ENCODE measurements at places on chromosomes 3 and 15.

DNA sequence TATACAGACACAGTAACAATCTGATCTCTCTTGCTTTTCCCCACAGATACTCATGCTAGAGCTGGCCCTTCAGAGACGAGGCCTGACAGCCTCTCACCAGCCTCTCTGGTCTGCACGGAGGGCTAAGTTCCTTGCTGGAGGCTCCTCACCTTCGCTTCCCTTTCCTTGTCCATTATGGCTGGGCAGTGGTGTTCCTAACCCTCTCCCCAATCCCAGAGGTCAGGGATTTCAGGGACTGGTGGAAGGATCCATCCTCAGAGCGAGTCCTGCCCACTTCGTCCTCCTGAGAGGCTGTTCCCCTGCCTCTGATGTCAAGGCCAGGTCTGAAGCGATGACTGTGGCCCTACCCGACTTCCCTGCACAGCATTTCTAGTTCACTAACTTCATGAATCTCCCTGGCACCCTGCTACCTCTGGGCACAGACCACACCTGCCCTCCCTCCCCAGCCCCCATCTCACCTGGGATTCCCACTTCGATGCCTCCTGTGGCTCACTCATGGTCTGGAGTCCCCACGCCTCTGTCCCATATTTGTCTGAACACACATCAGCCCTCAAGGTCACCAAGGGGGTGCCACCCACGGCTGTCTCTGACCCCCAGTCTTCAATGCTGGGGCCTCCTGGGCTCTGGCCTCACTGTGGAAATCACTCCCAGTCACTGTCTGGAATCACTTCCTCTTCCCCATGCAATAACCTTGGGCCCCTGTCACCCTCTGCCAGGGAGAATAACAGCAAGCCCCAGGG is 124.9 kb upstream of the PRR20G start:
- no peak for DNase-seq

DNA sequence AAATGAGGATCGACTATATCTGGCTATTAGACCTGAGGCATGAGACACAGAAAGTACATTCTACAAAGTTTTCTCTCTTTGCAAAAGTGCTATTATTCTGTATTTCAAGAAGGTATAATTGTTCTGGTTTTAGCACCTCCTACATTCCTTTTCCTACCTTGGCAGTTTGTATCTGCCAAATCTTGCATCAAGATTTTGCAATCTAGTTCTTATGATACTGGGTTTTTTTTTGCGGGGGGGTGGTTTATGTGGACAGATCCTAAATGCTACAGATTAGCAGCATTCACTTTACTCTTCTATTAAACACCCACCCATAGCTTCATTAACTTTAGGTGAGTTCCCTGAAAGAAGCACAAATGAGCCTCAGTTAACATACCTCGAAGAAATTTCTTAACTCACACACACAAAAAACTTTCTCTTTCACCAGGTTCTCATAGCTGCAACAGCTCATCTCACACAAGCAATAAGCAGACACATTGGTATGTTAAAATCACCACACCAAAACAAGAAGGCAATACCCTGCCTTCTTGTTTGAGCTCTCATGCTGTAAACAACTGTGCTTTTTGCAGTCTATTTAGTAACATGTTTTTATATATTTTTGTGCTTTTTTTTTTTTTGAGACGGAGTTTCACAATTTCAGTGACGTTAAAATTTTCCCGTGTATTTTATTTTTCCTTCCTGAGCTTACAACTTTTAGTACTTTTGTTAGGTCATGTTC is 73.0 kb upstream of the VGLL4 start:
- DNase-seq, result no peak

DNA sequence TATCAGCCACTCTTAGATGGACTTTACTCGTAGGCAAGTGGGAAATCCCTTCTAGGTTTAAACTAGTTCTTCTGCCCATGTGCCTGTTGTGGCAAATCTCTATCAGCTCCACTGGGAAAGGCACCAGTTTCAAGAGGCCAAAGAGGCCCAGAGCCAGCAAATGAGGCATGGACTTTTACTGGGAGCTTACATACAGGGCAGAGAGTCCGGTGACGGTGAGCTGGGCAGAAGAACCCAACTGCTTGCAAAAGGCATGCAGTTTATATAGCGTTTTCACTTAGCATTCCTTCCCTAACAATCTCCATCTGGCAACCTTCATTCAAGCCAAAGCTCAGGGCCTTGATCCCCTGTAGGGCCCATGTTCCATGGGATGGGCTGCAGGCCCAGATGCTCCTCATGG is 93.0 kb upstream of the C3orf80 start:
- DNase-seq, result no peak

DNA sequence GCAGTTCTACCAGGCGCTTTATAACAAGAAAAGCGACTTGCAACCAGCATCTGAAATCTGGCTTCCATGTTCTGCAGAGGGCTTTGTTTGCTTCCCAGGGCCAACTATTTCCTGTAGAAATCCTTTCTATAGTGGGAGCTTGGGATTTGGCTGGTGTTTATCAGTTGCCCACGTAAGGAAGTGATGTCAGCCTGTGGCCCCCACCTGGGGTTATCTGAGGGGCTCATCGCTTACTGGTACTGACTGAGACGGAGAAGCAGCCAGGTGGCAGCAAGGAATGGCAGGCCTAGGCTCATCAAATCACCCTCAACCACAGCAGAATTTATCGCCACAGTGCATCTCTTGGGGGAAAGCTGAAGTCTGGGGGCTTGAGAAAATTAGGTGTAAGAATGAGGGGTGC is 14.6 kb upstream of the CCR9 start:
- no peak for DNase-seq

DNA sequence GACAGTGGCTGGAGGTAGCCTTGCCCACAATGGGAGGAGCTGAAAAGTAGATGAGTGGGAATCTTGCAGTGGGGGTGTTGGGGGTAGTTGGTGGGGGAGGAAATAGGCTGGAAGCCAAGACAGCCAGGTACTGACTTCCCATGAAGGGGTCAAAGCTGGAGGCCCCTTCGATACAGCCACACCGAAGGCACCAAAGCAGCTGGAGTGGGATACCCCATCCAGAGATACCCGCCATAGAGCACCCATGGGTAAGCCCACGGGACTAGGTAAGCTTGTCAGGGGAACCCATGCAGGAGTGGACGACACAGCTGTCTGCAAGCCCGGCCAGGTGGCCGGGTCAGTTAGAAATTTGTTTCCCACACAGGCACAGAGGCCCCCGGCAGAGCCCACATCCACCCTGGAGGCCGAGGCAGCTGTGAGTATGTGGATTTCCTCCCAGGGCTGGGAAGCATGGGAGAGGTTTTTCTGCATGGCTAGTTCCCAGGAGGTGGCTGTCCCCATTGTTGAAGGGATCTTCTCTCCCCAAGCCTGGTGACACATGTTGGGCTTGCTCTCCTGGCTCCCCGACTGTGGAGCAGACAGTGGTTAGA is 28.6 kb downstream of the PRR23E start:
- DNase-seq, result no peak

DNA sequence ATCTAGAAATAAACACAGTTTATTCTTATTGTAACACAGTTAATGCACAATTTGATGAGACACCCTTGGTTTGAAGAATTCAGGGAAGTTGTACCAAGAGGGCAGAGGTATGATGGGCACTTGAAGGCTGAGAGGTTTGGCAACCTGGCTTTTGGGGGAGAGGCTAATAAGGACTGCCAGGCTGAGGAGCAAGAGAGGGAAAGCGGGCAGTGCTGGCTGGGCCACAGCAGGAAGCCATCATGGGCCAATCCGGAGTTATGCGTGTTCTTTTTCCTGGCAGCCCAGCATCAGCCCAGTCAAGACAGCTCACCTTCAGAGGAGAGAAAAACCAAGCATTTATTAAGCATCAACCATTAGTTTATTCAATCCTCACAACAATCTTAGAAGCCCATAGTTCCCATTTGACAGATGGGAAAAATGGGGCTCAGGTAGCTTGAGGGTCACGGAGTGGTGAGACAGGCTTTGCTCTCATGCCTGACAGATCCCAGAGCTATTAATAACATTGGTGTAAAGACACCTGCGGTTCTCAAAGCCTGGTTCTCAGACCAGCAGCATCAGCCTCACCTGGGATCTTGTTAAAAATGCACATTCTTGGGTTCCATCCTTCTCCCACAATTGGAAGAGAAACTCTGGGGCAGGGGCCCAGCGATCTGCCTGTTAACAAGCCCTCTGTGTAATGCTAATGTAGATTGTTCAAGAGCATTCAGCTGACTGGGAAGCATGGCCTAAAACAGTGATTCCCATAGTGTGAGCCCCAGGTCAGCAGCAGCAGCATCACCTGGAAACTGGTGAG is 183.7 kb downstream of the NTRK3 start:
- no peak for DNase-seq

DNA sequence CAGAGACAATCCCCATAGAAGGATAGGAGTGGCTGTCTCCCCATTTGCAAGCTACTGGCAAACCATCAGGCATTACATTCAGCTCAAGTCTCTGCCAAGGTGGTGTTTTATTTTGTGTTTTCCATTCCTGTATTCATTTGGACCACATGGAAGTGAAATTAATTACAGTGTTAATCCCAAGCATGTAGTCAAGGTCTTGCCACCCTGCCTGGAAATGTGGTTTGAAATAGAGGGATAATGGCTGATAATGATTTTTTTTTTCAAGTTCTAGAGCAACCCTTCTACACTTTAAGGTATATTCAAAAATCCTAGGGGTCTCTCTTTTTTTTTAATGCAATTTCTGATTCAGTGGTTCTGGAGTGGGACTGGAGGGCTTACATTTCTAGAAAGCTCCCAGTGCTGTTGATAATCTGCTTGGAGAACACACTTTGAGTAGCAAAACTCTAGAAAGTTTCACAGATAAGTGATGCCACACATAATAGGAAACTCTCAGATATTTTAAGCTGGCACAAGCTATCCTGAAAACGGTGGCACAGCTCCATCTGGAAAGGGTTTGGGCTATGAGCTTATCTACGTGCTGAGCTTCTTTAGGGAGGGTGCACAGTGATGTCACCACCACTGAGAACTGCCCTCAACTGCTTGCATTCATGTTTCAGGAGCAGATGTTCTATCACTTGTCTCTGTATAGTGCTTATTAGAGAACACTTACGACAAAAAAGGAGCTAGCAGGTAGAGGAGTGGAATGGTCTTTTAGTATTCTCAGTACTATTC is 140.1 kb upstream of the IL12A start:
- no peak for DNase-seq

GRCh38 chr3:10157031-10157430 is 7.7 kb upstream of the IRAK2 start:
- no peak for DNase-seq

DNA sequence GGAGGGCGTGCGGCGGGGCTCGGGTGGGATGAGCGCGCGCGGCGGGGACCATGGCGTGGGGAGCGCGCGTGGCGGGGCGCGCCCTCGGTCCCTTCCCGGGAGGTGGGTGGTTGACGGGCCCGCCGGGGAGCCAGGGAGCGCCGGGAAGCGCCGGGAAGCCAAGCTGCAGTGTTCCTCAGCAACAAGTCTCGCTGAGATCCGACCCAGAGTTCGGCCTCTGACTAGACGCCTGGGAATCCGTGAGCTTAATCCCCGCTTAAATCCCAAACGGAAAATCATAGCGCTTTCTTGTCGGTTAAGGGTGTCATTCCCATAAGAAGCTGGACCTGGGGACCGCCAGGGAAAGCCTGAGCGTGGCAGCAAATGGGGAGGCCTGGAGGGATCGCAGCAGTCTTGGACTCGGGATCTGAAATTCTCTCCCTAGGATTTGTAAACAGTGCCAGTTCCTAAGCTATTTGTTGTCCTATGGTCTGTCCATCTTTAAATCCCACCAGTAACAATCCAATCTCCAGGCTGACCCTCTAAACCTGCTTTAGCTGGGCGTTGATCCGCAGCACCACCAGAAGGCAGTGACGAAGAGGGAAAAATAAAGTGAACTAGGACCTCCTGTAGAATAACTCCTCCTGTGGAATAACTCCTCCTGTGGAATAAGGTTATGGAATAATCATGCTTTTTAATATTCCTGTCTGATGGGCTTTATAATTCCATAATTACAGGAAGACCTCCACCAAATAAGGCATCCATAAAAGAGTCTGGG is 570 bp upstream of the NEDD4 start:
- no peak for DNase-seq

DNA sequence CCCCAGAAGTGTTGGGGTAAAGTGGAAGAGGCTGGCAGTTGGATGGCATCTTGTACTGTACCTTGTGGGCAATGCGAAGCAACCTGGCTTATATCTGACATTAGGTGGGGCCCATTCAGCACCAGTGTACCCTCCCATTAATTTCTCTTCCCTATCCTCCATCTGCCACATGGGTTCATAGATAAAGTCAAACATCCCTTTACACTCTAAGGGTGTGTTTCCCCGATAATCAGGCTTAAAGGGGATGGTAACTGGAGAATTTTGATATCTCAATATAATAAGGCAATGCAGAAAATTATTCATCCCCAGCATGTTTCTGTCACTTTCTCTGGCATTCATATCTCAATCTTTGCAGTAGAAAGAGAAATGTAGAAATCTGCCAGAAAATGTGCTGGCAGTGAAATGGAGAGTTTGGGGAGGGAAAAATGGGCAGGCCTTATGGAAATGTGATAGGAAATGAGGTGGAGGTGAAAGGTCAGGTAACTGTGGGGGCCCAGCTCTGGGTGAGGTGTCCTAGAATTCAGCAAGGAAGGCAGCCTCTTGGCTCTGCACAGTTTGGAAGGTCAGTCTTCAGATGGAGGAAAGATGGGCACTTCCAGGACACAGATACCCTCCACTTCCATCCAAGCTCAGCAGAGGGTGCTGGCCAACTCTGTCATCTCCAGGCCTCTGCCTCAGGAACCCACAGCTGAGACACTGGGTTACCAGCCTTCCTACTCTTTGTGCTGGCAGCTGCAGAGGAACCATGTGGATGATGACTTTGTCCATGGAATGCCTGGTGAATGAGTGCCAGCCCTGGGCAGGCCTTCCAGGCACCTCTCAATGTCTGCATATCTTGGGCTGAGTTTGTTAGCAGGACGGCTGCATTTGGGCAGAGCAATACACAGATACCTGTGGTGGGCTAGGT is 325.9 kb upstream of the CTDSPL start:
- DNase-seq, result no peak

DNA sequence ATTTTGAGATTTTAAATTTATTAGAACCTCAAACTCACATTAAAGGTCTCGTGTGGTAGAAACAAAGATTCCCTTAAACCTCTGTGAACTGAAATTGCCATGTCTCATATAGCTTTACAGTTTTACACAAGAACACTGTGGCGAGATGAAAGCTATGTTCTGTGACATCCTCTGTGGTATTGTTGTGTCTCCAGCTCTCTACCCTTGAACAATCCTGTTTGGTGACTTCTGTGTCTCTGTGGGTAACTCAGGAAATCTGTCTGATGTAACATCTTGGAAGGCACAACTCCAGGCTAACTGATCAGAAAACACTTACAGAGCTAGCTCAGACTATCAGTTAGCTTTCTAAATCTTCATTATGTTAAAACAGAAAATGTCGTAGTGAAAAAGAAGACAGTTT is 318.8 kb upstream of the GBE1 start:
- no peak for DNase-seq

All from stimulated activated CD4-positive, alpha-beta T cell treated with anti-CD3 and anti-CD28 coated beads, TNF-alpha, amount 100 ng/mL, for 24 hours (primary cell).